Large intestine (tissue), 12 donors: ENCODE measurements at places on chromosomes 3 and 15.
A peak's percentile ranks its signal among the peaks of the same experiment; 100 is the strongest.

- no peaks in the 10 kb centered on the region for H3K36me3 ChIP-seq
- H3K4me3 ChIP-seq: no peak overlapping the region
- no peak overlapping the region for H3K27ac ChIP-seq
- no peaks in the 10 kb centered on the region for H3K4me1 ChIP-seq
These were observed 68.0 kb downstream of the COL8A1 start for GRCh38 chr3:99706410-99706809.

DNA sequence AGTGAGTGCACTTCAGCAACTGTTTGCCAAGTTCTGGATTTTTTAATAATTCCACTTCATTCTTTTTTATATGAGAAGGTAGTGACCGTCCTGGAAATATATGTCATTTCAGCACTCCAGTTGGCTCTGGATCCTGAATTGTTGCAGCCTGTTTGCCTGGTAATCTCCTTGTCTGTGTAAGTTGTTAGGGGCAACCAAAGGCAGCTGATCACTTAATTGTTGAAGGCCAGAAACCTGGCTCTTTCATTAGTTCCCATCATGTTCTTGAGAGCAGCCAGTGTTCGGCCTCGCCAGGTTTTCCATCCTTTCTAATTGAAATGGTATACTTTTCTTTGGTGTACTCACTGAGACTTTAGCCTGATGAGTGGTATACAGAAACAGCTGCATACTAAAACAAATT lies 168.6 kb downstream of the SOX2 start:
- no peak overlapping the region for H3K27ac ChIP-seq
- DNase-seq: no peak
- H3K4me3 ChIP-seq: no peak overlapping the region
- no peaks in the 10 kb centered on the region for H3K27me3 ChIP-seq
- no peaks in the 10 kb centered on the region for H3K4me1 ChIP-seq

- no peaks in the 10 kb centered on the region for H3K4me1 ChIP-seq
- no peaks in the 10 kb centered on the region for H3K36me3 ChIP-seq
- DNase-seq: peak; percentile 28
These were observed 37.6 kb downstream of the NCEH1 start for GRCh38 chr3:172673210-172673679.

DNA sequence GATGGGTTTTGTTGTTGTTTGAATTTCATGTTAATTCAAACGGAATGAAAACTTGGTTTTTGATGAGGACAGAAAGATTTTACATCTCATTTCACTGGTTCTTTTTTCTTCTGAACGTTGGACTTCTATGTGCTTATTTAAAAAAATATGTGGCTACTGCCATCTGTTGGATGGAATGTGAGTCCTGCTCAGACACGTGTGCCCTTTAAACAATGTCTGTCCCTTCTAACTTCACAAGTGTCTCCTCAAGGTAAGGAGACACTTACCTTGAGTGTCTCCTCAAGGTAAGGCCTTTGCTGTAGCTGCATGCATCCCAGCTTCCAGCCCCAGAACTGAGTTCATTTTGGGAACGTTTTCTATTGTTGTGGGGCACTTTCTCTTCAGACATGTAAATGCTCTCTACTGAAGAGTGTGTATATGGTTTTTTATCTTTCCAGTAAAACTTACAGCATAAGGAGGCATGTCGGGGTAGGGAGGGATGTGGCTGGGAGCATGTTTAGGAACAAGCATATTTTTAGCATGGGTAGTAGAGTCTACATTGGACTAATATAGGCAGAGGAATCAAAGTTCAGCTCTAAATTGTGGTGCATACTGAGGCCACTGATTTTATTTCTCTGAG lies 63.1 kb upstream of the UBE3A start:
- H3K27ac ChIP-seq: no peak overlapping the region
- no peaks in the 10 kb centered on the region for H3K4me1 ChIP-seq
- H3K27me3 ChIP-seq: no peaks in the 10 kb centered on the region
- peak; percentile 45 for DNase-seq
- H3K4me3 ChIP-seq: no peak overlapping the region

- DNase-seq: no peak
- H3K27me3 ChIP-seq: no peaks in the 10 kb centered on the region
- no peak overlapping the region for H3K4me3 ChIP-seq
- H3K36me3 ChIP-seq: no peaks in the 10 kb centered on the region
These were observed 43.8 kb upstream of the ADAMTSL3 start for GRCh38 chr15:83610132-83610531.

- H3K4me3 ChIP-seq: no peak overlapping the region
- no peak overlapping the region for H3K27ac ChIP-seq
- H3K36me3 ChIP-seq: no peaks in the 10 kb centered on the region
- DNase-seq: no peak
- H3K27me3 ChIP-seq: no peaks in the 10 kb centered on the region
- H3K4me1 ChIP-seq: peaks cover 10% of the 10 kb centered on the region
These were observed 85.8 kb downstream of the LINGO1 start for GRCh38 chr15:77546870-77547269.

- H3K4me3 ChIP-seq: no peak overlapping the region
- no peak for DNase-seq
- no peaks in the 10 kb centered on the region for H3K4me1 ChIP-seq
- peaks cover 6% of the 10 kb centered on the region for H3K27me3 ChIP-seq
- H3K36me3 ChIP-seq: no peaks in the 10 kb centered on the region
- H3K27ac ChIP-seq: no peak overlapping the region
These were observed 64.6 kb upstream of the PFN2 start for GRCh38 chr3:150035301-150035779.

- H3K27ac ChIP-seq: no peak overlapping the region
- no peak overlapping the region for H3K4me3 ChIP-seq
- DNase-seq: no peak
- H3K27me3 ChIP-seq: no peaks in the 10 kb centered on the region
- no peaks in the 10 kb centered on the region for H3K36me3 ChIP-seq
These were observed 285.2 kb upstream of the MME start for GRCh38 chr3:154794814-154795445.

- H3K4me3 ChIP-seq: no peak overlapping the region
- DNase-seq: no peak
- no peak overlapping the region for H3K27ac ChIP-seq
- no peaks in the 10 kb centered on the region for H3K4me1 ChIP-seq
- H3K36me3 ChIP-seq: no peaks in the 10 kb centered on the region
- no peaks in the 10 kb centered on the region for H3K27me3 ChIP-seq
These were observed 40.3 kb downstream of the KCNAB1 start for GRCh38 chr3:156160647-156161046.

GRCh38 chr15:33357845-33358244 lies 47.1 kb downstream of the RYR3 start:
- H3K36me3 ChIP-seq: no peaks in the 10 kb centered on the region
- H3K27ac ChIP-seq: no peak overlapping the region
- H3K4me3 ChIP-seq: no peak overlapping the region
- H3K4me1 ChIP-seq: no peaks in the 10 kb centered on the region
- DNase-seq: no peak

DNA sequence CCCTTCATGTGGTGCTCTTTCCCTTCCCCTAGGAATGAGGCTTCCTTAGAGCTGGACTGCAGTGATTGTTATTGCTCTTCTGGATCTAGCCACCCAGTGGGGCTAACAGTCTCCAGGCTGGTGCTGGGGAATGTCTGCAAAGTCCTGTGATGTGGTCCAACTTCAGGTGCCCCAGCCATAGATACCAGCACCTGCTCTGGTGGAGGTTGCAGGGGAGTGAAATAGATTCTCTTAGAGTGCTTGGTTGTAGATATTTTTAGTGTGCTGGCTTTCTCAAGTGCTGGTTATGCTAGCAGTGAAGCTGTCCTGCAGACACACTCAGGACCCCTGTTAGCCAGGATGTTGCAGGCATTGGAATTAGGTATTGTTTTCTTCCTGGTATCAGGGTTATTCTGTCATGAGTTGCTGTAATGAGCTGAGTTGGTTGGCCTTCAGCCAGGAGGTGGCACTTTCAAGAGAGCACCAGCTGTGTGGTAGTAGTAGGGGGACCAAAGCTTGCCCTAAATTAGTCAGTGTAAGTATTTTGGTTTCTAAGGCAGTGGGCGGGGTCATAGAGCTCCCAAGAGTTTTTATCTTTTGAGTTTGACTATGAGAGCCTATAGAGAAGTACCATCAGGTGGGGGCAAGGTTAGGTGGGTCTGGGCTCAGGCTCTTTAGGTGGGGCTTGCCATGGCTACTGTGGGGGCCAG lies 317.5 kb upstream of the SGO1 start:
- H3K27ac ChIP-seq: no peak overlapping the region
- no peaks in the 10 kb centered on the region for H3K36me3 ChIP-seq
- H3K27me3 ChIP-seq: no peaks in the 10 kb centered on the region
- H3K4me1 ChIP-seq: no peaks in the 10 kb centered on the region
